CD8-positive, alpha-beta memory T cell (primary cell): ENCODE measurements at places on chromosomes 7 and 10. TPM values are rescaled to one million over a fixed set of nuclear protein-coding genes. Genes with fewer than 3 reads are reported as not detected.

DNA sequence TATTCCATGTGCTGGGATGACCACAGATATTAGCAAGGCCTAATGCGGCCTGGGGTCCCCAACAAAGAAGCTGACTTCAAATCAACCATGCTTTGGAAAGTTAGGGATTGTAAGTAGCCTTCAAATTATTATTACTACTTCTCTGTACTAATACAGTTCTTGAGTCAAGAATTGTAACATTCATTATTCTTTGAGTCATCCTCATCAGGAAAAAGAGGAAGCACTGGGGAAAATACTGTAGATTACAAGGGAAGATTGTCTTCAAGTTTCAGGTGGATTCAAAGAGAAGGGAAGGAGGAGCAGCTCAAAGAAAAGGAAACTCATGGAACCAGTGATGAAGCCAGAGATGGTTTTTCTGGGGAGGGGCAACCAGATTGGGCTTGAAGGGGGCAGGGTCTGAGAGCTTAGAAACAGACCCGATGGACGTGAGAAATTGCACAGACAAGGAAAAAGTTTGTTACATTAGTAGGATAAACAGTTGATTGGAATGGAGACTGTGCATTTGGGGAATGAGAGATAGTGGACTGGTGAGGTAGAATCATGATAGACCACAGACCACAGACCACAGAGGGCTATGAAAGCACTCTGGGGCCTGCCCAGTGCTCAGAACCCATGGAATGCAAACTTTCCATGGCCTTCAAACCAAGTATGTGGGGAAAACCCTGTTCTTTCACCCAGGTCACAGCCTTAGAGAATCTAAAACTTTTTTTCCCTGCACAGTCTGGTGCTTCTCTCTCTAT, 209.9 kb downstream of the ZNF365 start:
- no peaks in the 10 kb centered on the region for H3K4me1 ChIP-seq
- no peaks in the 10 kb centered on the region for H3K36me3 ChIP-seq
- no peaks in the 10 kb centered on the region for H3K27me3 ChIP-seq
- DNase-seq, result no peak
- H3K27ac ChIP-seq, result no peak overlapping the region

DNA sequence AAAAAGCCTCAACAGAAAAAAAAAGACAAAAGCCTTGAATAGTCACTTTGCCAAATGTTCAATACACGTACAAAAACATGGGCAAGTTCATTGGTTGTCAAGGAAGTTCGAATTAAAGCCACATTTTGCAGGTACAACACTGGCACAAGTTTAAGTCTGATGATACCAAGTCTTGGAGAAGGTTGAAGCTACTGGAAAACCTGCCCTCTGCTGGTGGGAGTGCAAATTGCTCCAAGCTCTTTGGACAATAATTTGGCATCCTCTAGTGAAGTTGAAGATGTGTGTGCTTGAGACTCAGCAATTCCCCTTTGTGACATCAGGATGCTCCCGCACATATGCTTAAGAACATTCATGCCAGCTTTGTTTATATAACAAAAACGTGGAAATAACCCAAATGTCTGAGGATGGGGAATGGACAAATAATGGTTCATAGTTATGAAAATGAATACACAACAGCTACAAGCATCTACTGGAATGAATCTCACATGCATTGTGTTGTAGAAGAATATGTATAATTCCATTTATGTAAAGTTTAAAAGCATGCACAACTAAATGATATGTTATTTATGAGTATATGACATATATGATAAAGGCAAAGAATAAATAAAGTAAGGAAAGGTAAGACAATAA, 120.0 kb upstream of the PLPP4 start:
- no peaks in the 10 kb centered on the region for H3K27me3 ChIP-seq
- no peak overlapping the region for H3K4me3 ChIP-seq
- no peaks in the 10 kb centered on the region for H3K36me3 ChIP-seq
- H3K4me1 ChIP-seq, result no peaks in the 10 kb centered on the region
- H3K27ac ChIP-seq, result no peak overlapping the region

- no peak overlapping the region for H3K27ac ChIP-seq
- DNase-seq, result no peak
- H3K36me3 ChIP-seq, result no peaks in the 10 kb centered on the region
These were observed 39.8 kb downstream of the CDH23 start for GRCh38 chr10:71436268-71437125.

DNA sequence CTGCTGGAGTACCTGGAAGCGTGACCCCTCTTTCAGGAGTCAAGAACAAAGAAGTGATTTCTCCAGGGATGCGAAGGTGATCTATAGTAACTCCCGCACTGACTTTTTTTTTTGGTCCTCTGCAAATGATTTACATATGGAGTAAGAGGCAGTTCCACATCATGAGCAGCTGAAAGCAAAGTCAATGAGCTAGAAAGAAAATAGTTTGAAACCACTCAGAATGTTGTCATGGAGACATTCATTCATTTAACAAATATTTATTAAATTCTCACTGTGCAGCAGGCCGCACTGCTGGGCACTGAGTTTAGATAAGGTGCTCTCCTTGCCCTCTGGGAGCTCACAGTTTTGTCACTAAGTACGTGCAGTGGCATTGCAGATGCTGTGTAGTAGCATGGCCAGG, 206.7 kb downstream of the CAMK1D start:
- H3K36me3 ChIP-seq, result peaks cover 4% of the 10 kb centered on the region
- H3K4me3 ChIP-seq, result no peak overlapping the region
- no peak overlapping the region for H3K27ac ChIP-seq

- H3K4me1 ChIP-seq, result no peaks in the 10 kb centered on the region
- H3K4me3 ChIP-seq, result no peak overlapping the region
- DNase-seq, result no peak
- no peak overlapping the region for H3K27ac ChIP-seq
- no peaks in the 10 kb centered on the region for H3K36me3 ChIP-seq
These were observed 33.3 kb downstream of the CDK14 start for GRCh38 chr7:90629297-90629918.

GRCh38 chr7:95974108-95974507, 201.8 kb downstream of the DYNC1I1 start:
- H3K27me3 ChIP-seq, result no peaks in the 10 kb centered on the region
- no peaks in the 10 kb centered on the region for H3K36me3 ChIP-seq
- H3K4me3 ChIP-seq, result no peak overlapping the region
- H3K4me1 ChIP-seq, result no peaks in the 10 kb centered on the region
- no peak overlapping the region for H3K27ac ChIP-seq

DNA sequence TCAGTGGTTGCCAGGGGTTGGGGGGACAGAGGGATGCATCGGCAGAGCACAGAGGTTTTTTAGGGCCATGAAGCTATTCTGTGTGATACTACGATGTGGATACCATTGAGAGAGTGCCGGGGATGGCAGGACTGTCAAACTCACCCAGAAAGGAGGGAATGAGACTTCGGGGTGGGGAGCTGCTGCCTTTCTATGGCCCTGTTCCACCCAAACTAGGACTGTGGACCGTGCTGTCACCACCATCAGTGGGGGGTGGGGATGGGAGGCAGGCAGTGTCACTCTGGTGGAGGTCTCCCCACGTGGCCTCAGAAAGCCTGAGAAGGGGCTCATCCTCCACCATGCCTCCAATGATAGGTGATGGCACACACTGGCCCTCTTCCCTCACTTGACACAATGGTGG, 146.2 kb downstream of the PTPN20 start:
- no peaks in the 10 kb centered on the region for H3K27me3 ChIP-seq
- H3K36me3 ChIP-seq, result no peaks in the 10 kb centered on the region
- H3K4me3 ChIP-seq, result no peak overlapping the region
- no peaks in the 10 kb centered on the region for H3K4me1 ChIP-seq
- no peak for DNase-seq

DNA sequence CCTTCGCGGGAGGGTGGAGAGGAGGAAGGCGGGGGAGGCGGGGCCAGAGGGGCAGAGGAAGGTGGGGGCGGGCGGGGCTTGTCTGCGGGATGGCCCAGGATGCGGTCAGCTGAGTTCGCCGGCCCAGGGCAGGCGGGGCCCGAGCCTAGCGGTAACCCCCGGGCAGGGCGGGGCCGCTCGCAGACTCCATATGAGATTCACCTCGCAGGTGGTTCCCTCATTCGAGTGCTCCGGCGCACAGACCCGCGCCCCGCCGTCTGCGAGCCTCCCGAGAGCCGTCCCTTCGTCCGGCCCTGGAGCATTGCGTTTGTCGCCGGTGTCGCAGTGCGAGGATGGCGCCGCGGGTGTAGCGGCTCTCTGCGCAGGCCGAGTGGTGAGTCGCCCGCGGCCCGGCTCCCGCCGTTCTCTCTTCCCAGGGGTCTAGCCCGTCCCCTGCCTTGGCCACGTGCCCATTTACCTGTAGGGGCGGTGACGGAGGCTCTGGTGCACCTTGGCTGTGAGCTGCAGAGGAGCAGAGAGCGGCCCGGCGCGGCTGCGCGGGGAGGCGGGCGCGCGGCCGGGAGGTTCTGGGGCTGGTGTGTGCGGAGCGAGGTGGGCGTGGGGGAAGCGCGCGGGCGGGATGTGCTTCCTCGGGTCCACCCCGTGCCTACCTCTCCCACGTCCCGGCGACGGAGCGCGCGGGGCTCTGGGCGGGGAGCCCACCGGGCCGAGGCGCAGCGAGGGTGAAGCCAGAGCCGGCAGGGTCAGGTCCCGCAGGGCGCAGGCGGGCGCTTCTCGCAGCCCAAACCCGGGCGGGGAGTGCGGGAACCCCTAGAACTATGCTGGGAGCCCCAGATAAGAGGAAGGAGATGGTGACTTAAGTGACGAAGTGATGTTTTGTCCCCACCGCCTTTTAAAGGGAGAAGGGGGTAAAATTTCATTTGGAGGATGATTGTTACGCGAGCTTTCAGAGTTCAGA, at the start of gene UPP1:
Gene UPP1, plus strand, starts transcription at position 220 of the 958 bp plus-strand sequence. CDS start 5,519 bp downstream, outside the sequence.
- H3K27ac ChIP-seq, result peak within 1 kb of the TSS; percentile 82
- H3K4me3 ChIP-seq, result peak within 1 kb of the TSS; percentile 81
- no peaks in the 10 kb centered on the region for H3K27me3 ChIP-seq

GRCh38 chr7:100582041-100582579, 3.8 kb downstream of the LRCH4 start:
- no peak overlapping the region for H3K27ac ChIP-seq
- H3K4me1 ChIP-seq, result peaks cover 54% of the 10 kb centered on the region
- no peak for DNase-seq
- H3K4me3 ChIP-seq, result peak overlapping the region; percentile 87
- no peaks in the 10 kb centered on the region for H3K27me3 ChIP-seq
- peaks cover 51% of the 10 kb centered on the region for H3K36me3 ChIP-seq

DNA sequence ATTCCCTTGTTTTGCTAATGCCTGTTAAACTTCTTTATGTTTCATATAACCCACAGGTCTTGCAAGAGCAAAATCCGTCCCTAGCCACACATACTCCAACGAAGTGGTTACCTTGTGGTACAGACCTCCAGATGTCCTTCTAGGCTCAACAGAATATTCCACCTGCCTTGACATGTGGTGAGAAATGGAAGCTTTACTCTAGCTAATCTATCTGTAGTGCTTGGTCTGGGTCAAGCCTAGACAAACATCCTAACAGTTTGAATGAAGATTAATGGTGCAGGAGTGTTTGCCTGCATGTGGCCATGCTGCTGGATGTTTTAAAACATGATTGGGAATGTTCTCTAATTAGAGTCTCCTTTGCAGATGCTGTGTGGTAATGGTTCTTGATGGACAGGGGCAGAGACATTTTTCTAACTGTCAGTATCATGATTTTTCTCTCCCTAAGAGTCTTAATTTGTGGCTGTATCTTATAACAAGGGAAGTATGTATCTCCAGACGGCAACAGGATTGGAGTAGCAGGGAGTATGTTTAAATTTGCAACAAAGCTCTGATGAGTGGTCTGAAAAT, 308.5 kb upstream of the FZD1 start:
- H3K36me3 ChIP-seq, result no peaks in the 10 kb centered on the region
- no peaks in the 10 kb centered on the region for H3K4me1 ChIP-seq
- no peak for DNase-seq
- no peak overlapping the region for H3K4me3 ChIP-seq
- no peaks in the 10 kb centered on the region for H3K27me3 ChIP-seq

- no peaks in the 10 kb centered on the region for H3K36me3 ChIP-seq
- no peak overlapping the region for H3K27ac ChIP-seq
- DNase-seq, result no peak
- no peaks in the 10 kb centered on the region for H3K27me3 ChIP-seq
- no peak overlapping the region for H3K4me3 ChIP-seq
These were observed 27.5 kb downstream of the DLG5 start for GRCh38 chr10:77899080-77899477.

DNA sequence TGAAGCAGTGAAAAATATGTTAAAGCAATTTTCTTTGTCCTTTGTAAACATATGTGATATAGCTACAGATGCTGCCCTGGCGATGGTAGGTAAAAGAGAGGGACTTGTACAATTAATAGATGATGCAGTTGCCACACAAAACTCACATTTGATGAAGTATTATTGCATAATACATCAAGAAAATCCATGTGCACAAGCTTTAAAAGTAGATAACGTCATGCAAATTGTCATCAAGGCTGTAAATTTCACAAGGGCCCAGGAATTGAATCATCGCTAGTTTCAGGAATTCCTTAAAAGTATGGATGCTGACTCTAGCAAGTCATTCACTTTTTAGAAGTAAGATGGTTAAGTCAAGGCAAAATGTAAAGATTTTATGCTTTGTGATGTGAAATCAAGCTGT, 10.0 kb downstream of the CYP3A5 start:
- H3K27me3 ChIP-seq, result no peaks in the 10 kb centered on the region
- H3K4me3 ChIP-seq, result no peak overlapping the region
- H3K4me1 ChIP-seq, result peaks cover 2% of the 10 kb centered on the region
- no peaks in the 10 kb centered on the region for H3K36me3 ChIP-seq
- no peak for DNase-seq

DNA sequence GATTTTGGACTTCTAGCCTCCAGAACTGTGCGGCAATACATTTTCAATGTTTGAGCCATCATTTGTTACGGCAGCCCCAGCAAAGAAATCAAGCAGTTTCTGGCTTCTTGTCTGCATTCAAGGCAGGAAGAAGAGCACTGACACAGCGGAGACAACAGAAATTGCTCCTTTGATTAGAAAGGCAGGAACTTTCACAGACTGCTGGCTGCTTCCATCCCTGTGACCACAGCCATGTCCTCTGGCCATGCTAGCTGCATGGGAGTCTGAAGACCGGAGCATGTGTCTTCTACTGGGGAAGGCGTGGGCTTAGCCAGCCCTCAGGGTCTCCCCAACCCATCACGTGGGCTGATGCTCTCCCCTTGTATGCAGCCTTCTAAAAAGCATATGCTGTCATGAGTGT, 19.1 kb downstream of the C10orf71 start:
- no peaks in the 10 kb centered on the region for H3K4me1 ChIP-seq
- no peaks in the 10 kb centered on the region for H3K27me3 ChIP-seq
- no peak for DNase-seq
- H3K36me3 ChIP-seq, result no peaks in the 10 kb centered on the region
- H3K27ac ChIP-seq, result no peak overlapping the region
- H3K4me3 ChIP-seq, result no peak overlapping the region

DNA sequence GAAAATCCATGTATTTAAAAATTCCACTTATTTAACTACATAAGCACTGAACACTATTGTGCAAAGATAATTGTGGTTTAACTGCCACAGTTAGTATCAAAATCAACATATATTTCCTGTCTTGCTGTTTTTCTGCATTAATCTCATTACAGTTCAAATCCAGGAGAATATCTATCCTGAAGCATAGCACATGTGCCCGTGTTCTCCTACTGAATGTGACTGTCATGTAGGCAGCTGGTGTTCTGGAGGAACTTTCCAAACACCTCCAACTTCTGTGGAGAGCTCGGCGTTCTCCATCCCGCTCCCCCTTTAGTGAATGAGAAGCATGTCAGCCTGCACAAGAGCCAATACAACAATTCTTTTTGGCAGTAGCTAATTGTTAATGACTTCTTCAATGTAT, 76.4 kb upstream of the IKZF1 start:
- peak overlapping the region; percentile 38 for H3K4me3 ChIP-seq
- DNase-seq, result no peak
- no peaks in the 10 kb centered on the region for H3K27me3 ChIP-seq
- H3K27ac ChIP-seq, result no peak overlapping the region
- no peaks in the 10 kb centered on the region for H3K36me3 ChIP-seq

DKK1 gene
- not detected for total RNA-seq

ACBD7 gene
- total RNA-seq, result 1.2 TPM

CYP3A7 gene
- not detected for total RNA-seq

TEX47 gene
- total RNA-seq, result not detected

SEMA3D gene
- not detected for total RNA-seq

OPN4 gene
- not detected for total RNA-seq

FHIP2A gene
- total RNA-seq, result 20.0 TPM
